Activated CD4-positive, alpha-beta T cell treated with anti-CD3 and anti-CD28 coated beads for 36 hours (primary cell): ENCODE measurements at places on chromosomes 7 and 10. TPM values are rescaled to one million over a fixed set of nuclear protein-coding genes. Genes with fewer than 3 reads are reported as not detected.

- DNase-seq = no peak
These were observed 26.5 kb upstream of the PDK4 start for GRCh38 chr7:95622859-95623258.

The ZNF479 gene
- not detected for total RNA-seq

The TDRD1 gene
- 0.21 TPM for total RNA-seq

DNA sequence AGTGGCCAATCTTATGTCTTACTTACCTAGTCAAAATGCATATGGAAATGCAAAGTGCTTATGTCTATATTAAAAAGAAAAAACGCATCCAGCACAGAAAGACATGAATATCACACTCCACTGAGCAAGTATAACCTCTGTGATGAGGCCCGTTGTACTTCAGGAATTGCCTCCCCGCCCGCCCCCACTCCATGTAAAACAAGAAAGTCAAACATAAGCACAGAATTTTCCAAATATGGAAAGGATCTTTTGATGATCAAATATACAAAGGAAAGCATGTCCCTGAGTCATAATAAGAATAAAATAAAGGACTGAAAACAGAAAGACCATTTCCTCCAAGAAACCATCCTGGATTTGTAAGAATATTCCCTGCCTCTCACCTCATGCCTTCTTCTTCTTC, 229.1 kb downstream of the BAMBI start:
- no peak for DNase-seq

GRCh38 chr10:49164559-49165188, 23.5 kb downstream of the TMEM273 start:
- peak; percentile 73 for DNase-seq

DNA sequence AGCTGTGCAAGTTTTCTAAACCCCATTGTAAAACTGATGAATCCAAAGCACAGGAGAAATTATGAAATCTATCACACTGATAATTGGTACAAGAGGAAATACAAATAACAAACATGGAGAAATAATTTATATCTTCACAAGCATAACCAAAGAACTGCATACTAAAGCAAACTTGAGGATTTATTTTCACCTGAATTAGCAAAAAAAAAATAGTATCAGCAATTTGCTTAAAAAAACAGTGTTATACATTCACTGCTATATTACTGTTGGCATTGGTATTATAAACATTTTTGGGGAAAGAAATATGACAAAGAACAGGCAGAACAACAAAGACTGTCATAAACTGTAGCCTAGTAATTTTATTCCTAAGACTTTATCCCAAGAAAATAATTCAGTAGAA, 230.8 kb upstream of the NRP1 start:
- DNase-seq = no peak

GRCh38 chr10:98339799-98340198, 71.8 kb upstream of the LOXL4 start:
- no peak for DNase-seq
